ENCODE measurements at places on chromosomes 7 and 10.

DNA sequence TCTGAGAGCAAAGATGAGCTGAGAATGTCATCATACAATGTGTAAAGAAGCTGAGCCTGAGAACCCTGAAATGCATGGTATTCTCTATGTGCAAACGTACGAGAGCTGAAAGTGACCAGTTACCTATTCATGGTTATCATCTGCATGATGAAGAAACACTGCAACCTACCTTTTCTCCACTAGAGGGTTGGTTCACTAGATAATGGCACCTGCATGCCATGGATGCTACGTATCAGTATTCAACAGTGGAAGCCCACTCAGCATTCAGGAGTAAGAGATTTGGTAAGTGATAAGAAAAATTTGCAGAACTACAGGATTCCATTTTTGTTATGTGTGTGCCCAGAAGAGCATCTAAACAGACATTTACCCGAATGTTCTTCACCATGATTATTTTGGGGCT is 145.4 kb downstream of the PTPRN2 start:
- peak; percentile 32 for DNase-seq

- no peak for DNase-seq
These were observed 43.8 kb downstream of the DENND2A start for GRCh38 chr7:140596519-140597427.

- DNase-seq: no peak
These were observed 669 bp downstream of the PI4K2A start for GRCh38 chr10:97640868-97641811.

GRCh38 chr7:36295090-36295489 is 94.6 kb upstream of the ANLN start:
- DNase-seq: no peak

DNA sequence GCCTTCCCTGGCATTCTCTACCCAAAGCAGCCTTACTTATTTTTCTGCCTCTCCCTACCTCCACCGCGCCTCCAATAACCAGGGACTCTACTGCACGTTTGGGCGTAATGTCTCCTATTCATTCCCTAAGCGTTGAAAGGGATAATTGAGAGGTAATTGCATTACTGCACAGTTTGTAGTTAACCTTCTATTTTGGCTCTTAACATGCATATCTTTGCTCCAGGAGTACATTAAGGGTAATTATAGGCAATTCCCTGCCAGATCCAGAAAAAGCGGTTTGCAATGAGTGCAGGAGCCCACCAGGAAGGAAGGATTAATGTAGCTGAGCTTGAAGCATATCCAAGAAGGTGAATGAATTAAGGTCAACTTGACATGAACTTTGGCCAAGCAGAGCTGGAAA is 558.4 kb downstream of the TYW1 start:
- no peak for DNase-seq

GRCh38 chr10:46239993-46240683 is 46.7 kb upstream of the ANTXRL start:
- no peak for DNase-seq

DNA sequence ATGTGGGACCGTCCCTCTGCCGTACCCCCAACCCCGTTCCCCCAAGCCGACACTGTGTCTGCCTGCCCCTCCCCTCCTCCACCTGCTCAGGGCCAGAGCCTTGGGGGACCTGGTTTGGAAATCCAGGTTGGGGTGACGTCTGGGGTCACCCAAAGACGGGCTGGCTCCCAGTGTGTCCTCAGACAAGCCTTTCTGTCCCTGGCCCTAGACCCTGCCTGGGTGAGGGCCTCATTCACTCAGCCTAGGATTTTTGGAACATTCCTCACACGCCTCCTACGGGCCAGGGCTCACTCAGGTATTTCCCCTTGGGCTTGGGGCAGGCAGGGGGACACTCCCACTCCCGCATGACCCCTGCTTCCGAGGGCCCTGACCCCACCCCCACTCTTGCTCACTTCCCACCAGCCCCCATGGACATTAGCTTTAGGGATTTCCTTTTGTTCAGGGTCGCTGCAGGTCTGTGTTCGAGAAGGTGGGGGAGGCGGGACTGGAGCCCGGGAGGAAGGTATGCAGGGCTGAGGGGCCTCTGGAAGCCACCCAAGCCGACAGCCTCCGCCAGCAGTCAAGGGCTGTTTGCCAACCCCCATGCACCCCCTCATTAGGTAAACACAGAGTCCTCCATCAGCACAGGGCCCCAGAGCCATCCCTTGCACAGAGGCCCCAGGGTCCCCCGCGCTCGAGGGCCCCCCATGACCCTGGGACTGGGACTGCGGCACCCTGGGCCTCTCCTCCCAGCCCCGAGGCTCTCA is 35.1 kb downstream of the PDGFA start:
- DNase-seq: no peak

DNA sequence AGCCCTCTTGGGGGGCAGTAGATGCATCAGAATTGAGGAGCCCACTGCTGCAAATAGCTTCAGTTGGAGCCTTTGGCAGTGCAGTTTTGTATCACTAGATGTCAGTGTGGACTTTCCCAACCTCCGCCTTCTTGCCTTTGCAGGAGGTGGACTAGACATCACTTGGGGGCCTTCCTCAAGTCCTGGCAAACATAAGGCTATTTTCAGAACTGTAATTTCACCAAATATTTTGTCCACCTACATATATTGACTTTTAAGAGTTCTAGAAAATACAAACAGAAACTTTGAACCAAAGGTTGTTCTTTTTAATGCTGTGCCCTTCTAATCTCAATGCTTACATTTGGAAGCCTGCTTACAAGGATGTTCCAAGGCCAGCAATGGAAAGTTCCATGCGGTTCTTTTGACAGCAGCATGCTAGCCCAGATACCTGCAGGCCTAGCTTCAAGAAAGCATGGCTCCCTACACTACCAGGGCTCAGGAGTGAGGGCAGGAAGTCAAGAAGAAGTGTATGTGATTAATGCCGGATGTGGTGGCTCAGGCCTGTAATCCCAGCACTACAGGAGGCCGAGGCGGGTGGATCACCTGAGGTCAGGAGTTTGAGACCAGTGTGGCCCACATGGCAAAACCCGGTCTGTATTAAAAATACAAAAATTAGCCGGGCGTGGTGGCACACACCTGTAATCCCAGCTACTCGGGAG is 8.0 kb upstream of the ZNRF2 start:
- DNase-seq: peak; percentile 69

DNA sequence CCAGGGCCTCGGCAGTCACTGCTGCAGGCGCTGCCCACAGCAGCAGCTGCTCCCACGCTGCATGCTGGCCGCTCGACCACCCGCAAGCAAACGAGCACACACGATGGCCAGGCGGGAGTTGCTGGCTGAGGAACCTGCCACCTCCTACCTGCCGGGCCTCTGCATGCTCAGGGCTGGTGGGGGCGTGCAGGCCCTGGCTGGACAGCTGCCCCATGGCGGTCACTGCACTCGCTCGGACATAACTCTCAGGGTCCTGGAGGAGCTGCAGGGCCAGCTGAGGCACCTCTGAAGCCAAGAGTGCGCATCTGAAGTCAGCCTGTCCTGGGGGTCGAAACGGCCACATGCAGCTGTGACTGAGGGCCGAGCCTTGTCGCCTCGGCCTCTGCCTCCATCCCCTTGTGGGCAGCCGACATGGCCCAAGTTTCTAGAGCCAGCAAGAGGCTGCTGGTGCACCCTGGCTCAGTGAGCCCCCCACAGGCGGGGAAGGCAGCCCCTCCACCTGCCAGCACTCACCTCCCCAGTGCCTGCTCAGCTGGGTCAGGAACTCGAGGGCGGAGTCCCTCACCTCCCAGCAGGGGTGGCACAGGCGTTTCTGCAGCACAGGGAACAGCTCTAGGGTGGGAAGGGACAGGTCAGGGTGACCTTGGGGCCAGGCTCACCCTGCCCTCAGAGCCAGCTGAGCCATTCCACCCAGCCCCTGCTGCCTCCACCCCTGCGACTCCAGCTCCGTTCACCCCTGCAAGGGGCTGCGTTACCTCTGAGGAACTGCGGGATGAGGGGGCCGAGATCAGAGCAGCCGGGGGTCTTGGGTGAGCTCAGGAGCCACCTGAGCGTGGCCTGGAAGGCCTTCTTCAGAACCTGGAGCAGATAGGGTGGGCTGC is 16.1 kb downstream of the BRAT1 start:
- DNase-seq: no peak

GRCh38 chr7:6636741-6637543 is at the start of gene ZNF316:
Gene ZNF316, plus strand, starts transcription at chr7:6637318. Its CDS starts 5,092 bp downstream, at chr7:6642410.
- DNase-seq: peak; percentile 34

GRCh38 chr7:159117366-159118196 is 27.1 kb downstream of the VIPR2 start:
- no peak for DNase-seq

DNA sequence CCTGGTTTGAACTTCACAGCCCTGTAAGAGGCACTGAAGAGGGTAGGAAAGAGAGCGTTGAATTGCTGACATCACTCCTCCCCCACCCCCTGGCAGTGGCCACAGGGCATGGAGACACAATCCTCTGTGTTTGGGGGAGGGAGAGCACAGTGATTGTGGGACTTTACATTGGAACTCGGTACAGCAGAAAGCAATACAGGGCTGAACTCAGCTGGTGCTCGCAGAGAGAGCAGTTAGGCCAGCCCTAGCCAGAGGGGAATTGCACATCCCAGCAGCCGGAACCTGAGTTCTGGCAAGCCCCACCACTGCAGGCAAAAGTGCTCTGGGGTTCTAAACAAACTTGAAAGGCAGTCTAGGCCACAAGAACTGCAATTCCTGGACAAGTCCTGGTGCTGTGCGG is 24.0 kb upstream of the CUL1 start:
- DNase-seq: no peak

- DNase-seq: no peak
These were observed 207.6 kb downstream of the BUB3 start for GRCh38 chr10:123361832-123362231.

GRCh38 chr10:87750001-87750671 is 67.9 kb downstream of the ATAD1 start:
- DNase-seq: no peak

- no peak for DNase-seq
These were observed 33.1 kb upstream of the TMEM26 start for GRCh38 chr10:61486251-61486650.

DNA sequence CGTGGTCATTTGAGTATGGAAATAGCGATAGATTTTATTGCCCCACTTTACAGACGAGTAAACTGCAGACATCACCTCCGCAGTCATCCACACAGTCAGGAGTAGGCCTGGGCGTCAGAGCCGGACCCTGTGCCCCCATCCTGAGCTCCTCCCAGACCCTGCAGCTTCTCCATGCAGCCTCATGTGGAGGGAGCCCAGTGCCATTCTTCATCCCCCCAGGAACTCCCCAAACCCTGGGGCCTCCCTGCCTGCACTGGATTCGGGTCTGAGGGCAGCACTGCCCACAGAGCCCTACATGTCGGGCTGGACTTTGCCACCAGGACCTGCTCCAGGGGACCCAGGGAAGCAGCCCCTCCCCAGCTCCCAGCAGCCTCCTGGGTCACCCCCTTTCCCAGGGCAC is 100.8 kb downstream of the MKI67 start:
- DNase-seq: no peak

- DNase-seq: no peak
These were observed 67.2 kb downstream of the CREB5 start for GRCh38 chr7:28479507-28479947.

DNA sequence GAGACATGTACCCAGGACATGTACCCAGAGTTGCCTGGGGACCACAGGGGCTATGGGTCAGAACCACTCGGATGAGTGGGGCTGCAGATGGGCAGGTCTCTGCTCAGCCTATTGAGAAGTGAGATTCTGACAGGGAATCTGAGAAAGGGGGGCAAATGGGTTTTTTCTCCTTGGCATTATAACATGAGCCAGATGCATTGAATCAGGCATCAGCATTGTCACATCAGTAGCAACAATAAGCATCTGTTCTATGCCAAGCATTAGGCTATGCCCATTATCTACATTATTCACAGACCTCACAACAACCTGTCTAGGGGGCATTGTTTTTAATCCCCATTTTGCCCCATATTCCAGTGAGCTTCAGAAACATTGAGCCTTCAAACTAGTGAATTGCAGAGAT is 108.2 kb downstream of the PLCE1 start:
- DNase-seq: no peak

GRCh38 chr7:38535073-38535472 is 96.1 kb downstream of the AMPH start:
- DNase-seq: no peak

GRCh38 chr10:23556727-23557440 is 118.0 kb downstream of the OTUD1 start:
- no peak for DNase-seq
